Posterior vena cava (tissue), 2 donors: ENCODE measurements at places on chromosomes 7 and 10. TPM values are rescaled to one million over a fixed set of nuclear protein-coding genes. Genes with fewer than 3 reads are reported as not detected.

- DNase-seq: no peak
Observed at GRCh38 chr10:110486680-110487410, 10.9 kb upstream of the DUSP5 start.

- DNase-seq: no peak
Observed at GRCh38 chr10:114031073-114031972, 12.3 kb upstream of the ADRB1 start.

- no peak for DNase-seq
Observed at GRCh38 chr10:9869606-9870176, 1148.0 kb upstream of the CELF2 start.

DNA sequence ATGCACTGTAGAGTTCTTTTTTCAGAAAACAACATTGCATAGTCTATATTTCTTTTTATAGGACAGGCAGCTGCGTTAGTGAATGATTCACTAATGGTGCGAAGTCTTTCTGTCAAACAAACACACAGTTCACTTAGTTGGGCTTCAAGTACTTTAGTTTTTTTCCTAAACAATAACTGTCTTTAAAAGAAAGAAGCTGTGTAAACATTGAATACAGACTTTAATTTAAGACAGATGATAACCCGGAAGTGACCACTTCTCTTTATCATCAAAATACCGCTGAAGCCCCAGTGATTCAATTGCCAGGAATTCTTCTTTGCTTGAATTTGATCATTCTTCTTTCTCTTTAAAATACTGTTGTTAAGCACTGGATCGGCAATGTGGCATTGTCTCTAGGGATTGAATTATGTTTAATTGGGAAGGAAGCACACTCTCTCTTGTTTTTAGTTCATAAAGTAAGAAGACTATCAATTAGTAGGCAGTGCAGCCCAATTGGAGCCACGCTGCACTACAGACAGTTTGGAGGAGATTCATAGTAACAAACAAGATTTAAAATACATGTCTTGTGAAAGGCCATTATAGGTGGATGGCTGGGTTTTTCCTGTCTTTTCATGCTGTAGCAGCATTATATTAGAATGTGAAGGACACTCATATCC is 30.4 kb downstream of the CNTNAP2 start:
- DNase-seq: no peak

MRLN gene
- total RNA-seq: not detected

PIK3CG gene
- 4.7 TPM for total RNA-seq

NEUROD6 gene
- total RNA-seq: not detected

DNA sequence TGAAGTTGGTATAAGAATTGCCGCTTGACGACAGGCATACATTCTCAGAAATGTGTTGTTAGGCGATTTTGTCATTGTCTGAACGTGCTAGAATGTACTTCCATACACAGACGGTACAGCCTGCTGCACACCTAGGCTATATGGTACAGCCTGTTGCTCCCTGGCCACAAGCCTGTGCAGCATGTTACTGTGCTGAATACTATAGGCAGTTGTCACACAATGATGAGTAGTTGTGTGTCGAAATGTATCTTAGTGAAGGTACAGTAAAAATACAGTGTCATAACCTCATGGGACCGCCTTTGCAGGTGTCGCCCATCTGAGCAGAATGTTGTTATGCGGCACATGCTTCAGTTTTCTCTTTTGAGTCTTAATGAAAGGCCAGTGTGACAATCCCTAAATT is 66.5 kb downstream of the SHH start:
- no peak for DNase-seq

- no peak for DNase-seq
Observed at GRCh38 chr10:128173386-128173785, 47.2 kb upstream of the MKI67 start.

CAV1 gene
- total RNA-seq: 291 TPM

PTPRZ1 gene
- 1.8 TPM for total RNA-seq

GRCh38 chr10:97016728-97017473 is 168.9 kb downstream of the SLIT1 start:
- peak; percentile 53 for DNase-seq

ABCB1 gene
- total RNA-seq: 4.1 TPM

DNA sequence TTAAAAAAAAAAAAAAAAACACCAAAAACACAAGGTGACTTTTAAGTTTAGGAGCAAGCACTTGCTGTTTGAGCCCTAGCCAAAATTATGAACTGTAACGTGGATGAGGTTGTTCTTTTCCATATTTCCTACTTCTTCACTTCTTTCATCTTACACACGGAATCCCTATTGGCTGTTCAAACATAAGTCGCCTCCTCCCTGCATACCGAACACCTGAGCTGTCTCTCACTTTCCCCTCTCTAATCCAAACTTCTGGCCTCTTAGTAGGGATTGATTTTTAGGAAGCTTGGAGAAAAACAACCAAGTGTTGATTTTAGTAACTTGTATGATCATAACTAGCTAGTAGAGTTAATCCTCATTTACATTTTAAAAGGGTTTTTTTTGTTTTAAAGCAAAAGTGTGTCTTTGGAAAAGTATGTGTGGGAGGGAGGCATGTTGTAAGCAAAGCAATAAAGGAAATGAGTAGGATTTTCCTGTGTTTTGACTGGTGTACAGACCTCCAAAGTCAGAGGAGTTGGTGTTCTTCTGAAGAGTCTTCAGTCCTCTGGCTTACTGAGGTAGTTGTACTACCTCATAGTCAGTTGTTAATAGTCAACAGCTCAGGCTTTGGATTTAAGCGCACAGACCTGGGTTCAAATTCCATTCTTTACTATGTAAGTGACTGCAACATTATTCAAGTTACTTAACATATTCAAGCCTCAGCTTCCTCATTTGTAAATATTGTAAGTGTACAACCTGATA is 39.3 kb downstream of the RABGEF1 start:
- DNase-seq: no peak

DNA sequence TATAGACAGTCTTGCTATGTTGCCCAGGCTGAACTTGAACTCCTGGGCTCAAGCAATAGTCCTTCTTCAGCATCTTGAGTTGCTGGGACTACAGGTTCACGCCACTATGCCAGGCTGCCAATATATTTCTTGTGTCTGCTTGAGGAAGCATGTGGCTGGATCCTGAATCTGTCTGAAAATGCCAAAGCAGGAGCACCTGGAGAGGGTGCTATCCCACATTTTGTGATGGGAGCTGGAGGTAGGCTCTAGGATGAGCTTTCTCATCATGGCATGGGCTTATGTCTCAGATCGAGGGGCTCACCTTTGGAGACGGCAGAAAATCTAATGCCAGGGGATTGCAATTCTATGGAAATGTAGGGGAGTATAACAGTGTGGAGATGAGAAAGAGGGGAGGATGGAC is 744.2 kb downstream of the GRID1 start:
- DNase-seq: no peak

DNA sequence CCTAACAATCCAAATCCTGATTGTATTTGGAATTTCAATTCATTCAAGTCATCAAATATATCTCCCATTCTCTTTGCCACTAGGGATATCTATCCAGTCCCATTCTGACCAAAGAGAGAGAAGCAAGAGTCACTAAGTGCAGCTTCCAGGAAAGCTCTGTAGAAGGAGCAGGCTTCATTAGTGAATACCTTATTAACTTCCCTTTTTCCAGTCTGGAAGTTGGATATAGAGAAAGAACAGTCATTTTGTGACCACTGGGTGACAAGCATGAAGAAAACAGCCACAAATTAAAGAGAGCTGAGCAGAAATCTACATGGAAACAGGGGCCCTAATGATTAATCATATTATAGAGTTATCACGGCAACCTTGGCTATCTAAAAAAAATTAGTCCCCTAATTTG is 190.7 kb upstream of the ADO start:
- DNase-seq: no peak

DNA sequence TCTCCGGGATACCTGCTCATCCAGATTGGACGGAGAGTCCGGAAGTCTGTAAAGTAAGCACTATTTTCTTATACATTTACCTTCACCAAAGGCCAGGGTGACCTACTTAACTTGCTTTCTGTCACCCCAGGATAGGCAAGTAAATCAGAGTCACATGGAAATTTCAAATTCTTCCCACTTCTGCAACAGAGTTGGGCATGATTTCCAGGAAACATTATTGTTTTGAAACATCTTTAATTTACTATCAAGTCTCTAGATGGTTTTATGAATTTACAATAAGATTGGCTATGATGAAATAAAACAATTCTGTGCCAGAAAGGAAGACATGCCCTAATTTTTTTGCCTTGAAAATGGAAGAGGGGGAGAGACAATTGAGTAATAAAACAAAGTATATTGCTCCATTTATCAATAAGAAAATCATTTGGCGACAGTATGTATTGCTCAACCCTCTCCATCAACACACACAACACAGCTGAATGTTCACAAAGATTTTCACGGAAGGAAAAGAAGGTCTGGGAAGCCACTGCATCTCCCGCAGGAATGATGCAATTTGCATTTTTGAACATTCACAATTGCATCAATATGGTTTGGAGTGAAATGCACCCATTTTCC is 702.8 kb downstream of the PARD3 start:
- DNase-seq: no peak

LEP gene
- 5.2 TPM for total RNA-seq

CNTNAP2 gene
- not detected for total RNA-seq

DNA sequence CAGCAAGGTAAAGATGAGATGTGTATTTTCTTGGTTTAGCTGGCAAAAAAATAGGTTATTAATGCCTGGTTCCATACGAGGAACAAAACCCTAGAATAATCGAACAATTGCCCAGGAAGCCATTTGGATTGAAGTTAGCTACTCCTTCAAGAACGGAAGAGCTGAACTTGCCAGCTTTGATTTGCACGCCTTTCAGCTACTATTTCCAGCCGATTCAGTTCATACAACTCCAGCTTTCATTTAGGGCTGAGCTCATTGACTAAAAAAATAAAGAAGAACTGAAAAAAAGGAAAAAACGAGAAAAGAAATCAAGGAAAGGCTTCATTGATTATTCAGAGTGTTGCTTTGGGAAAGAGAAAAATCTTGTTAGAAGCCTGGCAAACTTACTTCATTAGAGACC is 60.4 kb downstream of the PTN start:
- no peak for DNase-seq
